ENCODE measurements at places on chromosomes 11 and 22.

GRCh38 chr11:15968461-15969130 lies 387.8 kb downstream of the SOX6 start:
- no peak for DNase-seq

GRCh38 chr11:78187366-78188285 lies 800 bp downstream of the KCTD21 start:
- peak; percentile 80 for DNase-seq

GRCh38 chr11:128502726-128503125 lies 84.6 kb downstream of the ETS1 start:
- DNase-seq = no peak

- no peak for DNase-seq
Measured at GRCh38 chr11:108025387-108026080, 16.8 kb downstream of the CUL5 start.

GRCh38 chr22:26323013-26323412 lies 106.0 kb upstream of the ASPHD2 start:
- DNase-seq = no peak

All from activated naive CD4-positive, alpha-beta T cell treated with anti-CD3 and anti-CD28 coated beads, Interleukin-2, amount 50 U/mL, for 16 hours (primary cell).